ENCODE measurements at places on chromosomes 12 and 14.

DNA sequence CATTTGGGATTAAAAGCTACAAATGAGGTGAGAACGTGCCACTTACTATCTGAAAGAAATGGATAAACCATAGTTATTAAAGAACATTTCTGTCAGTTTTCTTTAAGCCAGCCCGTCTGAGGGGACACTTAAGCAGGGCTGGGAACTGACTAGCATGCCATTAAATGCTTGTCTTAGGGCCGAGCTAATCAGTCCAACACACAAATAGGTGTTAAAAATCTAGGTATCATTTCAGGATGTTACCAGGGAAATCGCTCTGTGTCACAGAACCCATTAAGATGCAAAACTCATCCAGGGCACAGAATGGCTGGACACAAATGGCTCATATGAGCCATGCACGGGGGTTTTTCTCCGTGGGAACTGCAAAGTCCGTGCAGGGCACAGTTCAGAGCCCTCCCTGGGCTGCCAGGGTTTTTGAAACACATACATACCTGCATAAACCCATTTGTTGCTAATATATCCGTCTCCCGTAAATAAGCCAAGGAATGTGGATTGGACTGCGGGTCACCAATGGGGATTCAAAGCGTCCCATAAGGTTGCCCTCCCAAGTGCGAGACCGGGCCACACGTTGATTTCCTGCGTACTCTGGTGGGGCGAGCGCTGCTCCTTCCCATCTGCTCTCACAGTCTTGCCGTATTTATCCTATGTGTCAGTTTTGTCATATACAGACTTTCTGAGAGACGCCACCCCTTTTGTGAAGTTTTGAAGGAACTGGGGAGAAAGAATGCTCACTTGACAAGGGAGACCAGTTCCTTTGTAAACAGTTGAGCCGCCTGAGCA, 5.4 kb upstream of the GSC start:
- DNase-seq = no peak

- no peak for DNase-seq
Measured at GRCh38 chr12:47359310-47360092, 279.7 kb upstream of the AMIGO2 start.

GRCh38 chr12:52687497-52688385, 7.5 kb upstream of the KRT1 start:
- no peak for DNase-seq

DNA sequence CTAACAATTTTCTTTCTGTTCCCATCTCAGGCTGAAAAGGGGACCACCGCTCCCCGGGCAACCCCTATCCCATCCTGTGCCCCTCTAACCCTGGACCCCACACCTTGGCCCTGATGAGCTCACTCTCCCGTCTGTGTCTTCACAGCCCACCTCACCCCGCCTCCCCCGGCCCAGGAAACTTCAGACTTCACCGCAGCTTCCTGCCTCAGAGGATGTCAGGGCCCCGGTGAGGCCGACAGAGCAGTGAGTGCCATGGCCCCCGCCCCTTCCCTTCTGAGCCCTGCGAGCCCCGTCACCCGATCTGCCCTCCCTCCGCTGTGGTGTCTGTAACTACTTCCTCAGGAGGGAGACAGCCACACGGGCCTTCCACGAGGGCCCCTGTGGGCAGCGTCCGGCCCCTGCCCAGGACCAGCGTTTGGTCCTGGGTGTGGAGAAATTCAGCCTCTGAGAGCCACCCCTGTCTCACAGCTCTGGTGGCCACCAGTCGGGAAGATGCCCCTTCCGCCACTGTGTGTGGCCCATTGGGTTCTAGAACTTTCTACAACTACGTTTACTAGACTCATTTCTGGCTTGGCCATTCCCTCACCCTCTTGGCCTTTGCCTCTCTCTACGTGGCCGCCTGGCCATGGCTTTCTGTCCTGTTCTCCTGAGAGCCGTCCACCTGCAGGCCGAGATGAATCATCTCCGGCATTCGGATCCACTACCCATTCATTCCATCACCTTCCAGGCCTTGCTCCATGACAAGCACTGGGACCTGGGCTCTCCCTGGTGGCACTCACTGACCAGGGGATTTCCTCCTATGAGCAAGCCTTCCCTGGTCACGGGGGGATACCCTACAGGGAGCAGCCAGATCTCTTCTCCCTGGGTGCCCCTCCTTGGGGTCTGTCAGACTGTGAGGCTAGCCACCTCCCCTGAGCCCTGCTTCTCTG, 3.4 kb downstream of the RHOF start:
- DNase-seq = no peak

- no peak for DNase-seq
Measured at GRCh38 chr14:74567646-74568379, 44.2 kb downstream of the LTBP2 start.
